ENCODE measurements at places on chromosomes 2 and 18.

DNA sequence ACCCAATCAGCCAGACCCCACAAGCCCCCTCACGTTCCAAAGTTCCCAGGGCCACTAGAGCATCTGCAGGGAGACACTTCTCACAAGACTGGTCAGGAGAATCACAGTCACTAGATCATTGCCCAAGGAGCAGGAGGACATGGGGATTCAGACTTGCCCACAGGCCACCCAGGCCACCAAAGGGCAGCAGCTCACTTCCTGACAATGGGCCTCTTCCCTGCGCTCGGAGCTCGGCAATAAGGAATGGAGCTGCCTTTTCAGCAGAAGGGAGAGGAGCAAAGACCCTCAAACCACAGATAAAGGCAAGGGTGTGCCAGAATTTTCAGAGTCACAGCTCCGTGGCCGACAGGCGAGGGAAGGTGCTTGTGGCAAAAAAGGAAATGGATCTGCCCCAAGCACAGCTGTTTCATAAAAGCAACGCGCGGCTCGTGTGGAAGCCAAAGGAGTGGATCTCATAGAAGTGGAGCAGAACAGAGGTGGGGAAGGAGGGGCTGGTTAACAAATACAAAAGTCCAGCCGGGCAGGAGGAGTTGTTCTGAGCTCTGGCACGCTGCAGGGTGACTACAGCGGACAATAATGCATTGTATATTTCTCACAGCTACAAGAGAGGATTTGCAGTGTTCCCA lies 72.1 kb downstream of the EDAR start:
- DNase-seq: no peak

GRCh38 chr2:186780701-186781316 lies 68.2 kb downstream of the ZSWIM2 start:
- no peak for DNase-seq

DNA sequence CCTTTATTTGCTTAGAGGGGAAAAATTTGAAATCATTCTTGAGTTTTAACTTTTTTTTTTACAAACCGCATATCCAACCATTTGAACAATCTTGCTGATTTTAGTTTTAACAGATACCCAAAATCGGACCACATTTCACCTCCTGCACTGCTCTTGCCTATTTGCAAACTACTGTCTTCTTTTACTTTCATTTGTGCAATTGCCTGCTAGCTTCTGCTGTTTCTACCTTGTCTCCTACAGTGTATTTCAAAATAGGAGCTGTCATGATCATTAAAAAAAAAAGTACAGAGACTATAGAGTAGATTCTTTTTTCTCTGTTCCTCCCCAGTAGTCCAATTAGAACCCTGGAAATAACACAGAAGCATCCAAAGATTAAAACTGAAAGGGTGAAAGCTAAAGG lies 1081.2 kb downstream of the SOCS6 start:
- DNase-seq: no peak

DNA sequence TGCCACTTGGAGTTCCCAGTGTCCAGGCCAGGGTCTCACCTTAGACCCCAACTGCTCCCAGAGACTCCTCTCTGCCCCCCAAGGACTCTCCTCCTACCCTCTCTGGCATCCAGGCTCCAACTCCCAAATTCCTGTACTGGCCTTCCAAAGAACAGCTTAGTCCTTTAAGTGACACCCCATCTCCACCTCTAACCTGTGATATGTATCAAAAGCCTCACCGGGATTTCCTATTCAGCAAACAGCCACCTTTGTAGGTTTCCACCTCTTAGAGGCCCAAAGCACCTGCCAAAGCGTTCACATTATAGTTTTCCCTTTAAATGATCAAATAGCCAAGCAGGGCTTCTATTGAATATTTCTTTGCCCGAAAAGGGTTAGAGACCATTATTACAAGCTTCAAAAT lies 2.7 kb upstream of the COPS8 start:
- no peak for DNase-seq

- DNase-seq: no peak
Observed at GRCh38 chr2:222568865-222569264, 87.0 kb downstream of the FARSB start.

DNA sequence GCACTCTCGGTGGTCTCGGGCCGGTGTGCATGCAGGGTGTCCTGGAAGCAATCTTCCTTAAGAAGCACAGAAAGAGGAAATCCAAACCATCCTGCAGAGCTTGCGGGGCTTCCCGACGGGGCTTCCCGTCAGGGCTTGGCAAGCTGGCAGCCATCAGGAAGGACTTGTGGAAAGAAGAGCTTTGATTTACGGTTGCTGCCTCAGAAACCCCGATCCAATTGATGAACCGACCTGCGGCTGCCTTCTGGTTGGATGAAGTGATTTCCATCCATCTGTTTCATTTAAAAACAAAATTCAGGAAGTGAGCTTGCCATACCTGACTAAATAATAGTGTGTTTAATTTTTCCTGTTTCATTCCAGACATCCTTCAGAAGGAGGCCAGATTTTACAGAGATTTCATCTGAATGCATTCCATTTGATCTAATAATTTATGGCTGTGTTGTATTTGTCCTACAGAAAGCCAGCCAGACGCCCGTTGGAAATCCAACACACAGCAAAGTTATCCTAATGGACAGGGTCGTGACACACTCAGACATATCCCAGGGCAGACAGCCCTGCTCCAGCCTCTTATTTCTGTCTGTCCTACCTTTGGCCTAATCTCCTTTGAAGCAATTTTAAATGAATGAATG lies 141.3 kb downstream of the SEPTIN10 start:
- no peak for DNase-seq

- DNase-seq: no peak
Observed at GRCh38 chr2:178846458-178846802, 39.2 kb upstream of the TTN start.

- peak; percentile 5 for DNase-seq
Observed at GRCh38 chr2:224086226-224086914, 47.3 kb upstream of the SERPINE2 start.

DNA sequence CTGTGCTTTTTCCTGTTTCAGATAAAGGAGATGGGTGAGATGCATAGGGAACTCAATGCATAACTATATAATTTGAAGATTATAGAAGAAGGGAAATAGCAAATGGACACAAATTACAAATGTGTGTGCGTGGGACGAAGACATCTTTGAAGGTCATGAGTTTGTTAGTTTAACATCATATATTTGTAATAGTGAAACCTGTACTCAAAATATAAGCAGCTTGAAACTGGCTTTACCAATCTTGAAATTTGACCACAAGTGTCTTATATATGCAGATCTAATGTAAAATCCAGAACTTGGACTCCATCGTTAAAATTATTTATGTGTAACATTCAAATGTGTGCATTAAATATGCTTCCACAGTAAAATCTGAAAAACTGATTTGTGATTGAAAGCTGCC lies 16.4 kb upstream of the MSH2 start:
- DNase-seq: no peak

DNA sequence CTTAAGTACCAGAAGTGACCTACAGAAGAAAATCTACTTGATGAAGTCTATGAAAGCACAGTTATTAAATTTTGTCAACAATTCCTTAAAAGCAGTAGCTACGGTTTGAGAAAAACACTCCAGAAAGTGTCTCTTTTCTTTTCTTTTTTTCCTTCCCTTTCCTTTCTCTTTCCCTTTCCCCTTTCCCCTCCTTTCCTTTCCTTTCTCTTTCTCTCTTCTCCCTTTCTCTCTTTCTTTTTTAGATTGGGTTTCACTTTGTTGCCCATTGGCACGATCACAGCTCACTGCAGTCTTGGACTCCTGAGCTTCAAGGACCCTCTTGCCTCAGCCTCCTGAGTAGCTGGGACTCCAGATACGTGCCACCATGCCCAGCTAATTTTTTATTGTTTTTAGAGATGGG lies 2.6 kb upstream of the ALMS1 start:
- no peak for DNase-seq

DNA sequence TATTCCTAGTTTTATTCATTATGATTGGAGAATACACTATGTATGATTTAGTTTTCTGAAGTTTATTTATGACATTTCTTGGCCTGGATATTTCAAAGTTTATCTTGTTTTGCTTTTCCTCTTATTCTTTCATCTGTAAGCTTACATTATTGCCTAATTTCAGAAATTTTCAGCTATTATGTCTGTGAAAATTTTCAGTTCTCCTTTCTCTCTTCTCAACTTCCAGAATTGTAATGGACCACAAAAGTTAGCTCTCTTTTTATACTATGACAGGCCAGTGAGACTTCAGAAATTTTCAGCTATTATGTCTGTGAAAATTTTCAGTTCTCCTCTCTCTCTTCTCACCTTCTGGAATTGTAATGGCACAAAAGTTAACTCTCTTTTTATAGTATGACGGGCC lies 97.2 kb upstream of the SCN7A start:
- DNase-seq: no peak

DNA sequence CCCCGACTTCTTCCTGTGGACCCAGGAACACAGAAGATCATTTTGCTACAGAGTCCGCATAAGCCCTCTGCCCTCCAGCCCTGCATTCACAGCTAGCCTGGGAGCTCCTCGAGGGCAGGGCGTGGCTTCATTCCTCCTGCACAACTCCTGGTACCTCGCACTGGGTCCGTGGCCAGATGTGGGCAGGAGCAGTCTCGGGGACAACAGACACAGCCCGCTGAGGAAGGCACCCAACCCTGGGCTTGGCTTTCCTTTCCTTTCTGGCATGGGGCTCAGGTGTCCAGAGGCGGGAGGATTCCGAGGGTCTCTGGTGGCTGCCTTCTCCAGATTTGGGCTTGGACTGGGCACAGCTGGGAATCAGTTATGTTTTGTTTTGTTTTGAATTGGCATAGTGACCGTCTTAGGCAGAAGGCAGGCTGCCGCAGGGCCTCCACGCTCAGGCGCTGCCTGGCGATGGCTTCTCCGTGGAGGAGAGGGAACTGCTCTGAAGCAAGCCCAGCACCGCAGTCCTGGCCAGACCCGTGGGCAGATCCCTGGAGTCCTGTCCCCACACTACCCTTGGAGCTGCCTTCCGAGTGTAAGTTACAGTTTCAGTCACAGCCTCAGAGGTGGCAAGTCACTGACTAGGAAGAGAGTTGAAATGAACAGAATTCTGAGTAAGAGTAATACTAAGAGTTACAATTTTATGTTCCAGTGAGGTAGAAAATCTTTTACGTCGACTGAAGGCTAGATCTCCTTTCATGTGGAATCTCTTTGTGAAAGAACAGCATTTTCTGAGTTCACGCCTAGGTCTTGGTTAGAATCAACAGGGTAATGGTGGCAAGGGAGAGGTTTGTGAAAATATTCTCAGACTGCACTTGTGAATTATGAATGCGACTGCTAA lies 47.9 kb downstream of the LDLRAD4 start:
- DNase-seq: no peak

DNA sequence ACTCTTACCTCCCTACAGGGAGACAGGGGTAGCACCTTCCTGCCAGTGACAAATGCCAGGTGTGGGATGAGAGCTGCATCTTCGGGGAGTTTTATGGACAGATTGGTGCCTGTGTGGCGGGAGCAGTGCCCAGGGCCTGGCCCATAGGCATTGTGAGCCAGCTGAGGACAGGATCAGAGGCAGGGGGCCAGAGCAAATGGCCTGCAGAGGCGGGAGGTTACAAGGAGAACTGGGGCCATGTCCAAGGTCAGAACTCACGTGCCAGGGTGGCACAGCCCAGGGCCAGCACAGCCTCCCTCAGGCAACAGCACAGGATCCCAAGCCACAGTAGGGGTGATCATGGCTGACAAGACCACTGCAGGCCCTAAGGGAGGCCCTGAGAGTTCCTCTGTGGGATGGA lies 40.2 kb upstream of the MCFD2 start:
- DNase-seq: no peak

GRCh38 chr2:110166266-110166665 lies 38.5 kb downstream of the NPHP1 start:
- no peak for DNase-seq

- DNase-seq: no peak
Observed at GRCh38 chr18:22539051-22539765, 121.5 kb upstream of the CTAGE1 start.

- DNase-seq: no peak
Observed at GRCh38 chr2:50575232-50575631, 456.7 kb downstream of the NRXN1 start.

GRCh38 chr2:45203400-45203799 lies 194.1 kb upstream of the SIX2 start:
- DNase-seq: no peak

DNA sequence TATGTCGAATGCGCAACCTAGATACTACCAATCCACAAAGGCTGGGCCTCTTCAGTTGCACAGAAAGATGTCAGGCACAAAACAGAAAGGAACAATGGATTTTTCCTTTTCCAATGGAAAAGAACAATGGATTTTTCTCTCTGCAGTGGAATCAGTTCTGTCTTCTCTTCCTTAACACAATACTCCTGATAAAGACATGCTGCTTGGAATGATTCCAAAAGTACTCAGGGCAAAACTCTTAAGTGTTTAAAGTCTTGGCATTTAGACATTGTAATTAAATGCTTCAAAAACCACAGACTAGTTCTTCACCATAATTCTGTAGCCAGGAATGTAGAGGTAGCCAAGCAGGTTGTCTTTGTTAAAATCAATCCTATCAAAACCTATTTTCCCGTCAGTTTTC lies 46.7 kb upstream of the FLACC1 start:
- DNase-seq: no peak

- no peak for DNase-seq
Observed at GRCh38 chr2:198322275-198322674, 517.9 kb downstream of the PLCL1 start.

DNA sequence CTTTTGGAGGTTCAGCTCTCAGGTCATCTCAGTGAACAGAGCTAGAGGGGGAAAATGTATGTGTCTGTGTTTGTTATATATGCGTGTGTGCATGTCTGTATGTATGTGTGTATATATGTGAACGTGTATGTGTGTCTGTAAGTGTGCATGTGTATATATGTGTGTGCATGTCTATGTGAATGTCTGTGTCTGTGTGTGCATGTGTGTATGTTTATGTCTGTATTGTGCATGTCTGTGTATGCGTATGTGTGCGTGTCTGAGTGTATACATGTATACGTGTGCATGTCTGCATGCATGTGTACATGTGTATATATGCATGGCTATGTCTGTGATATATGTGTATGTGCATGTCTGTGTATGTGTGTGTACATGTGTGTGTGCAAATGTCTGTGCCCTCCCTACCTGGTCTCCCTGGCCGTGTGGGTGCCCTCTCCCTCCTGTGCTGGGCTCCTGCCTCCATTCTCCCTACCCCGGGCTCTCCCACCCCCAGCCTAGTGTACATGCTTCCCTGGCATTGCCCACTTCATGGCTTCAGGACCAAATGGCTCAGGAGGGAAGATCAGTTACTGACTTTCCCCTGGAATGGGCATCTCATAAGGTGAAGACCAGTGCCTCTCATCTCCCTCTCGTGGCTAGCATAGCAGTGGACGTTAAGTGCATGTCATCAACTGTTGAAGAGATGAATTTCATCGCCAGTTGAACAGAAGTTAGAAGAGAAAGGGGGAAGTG lies 49.9 kb downstream of the TRAF3IP1 start:
- DNase-seq: no peak

DNA sequence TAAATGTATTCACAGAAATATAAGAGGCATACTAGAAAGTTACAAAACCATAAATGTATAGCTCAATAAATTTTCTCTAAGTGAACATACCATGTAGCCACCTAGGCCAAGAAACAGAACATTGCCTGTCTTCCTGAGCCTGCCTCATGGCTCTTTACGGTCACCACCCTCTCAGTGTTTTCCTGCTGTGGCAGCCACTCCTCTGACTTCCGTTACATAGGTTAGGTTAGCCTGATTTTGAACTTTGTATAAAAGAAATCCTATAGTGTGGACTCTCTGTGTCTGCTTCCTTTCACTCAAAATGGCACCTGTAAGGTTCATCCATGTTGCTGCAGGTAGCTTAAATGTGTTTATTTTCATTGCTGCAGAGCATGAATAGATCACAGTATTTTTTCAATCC lies 11.6 kb upstream of the ST3GAL5 start:
- DNase-seq: no peak
